Activated CD4-positive, alpha-beta T cell treated with anti-CD3 and anti-CD28 coated beads, Interleukin-2, amount 50 U/mL, for 4 hours (primary cell): ENCODE measurements at places on chromosomes 6 and 20.
A peak's percentile ranks its signal among the peaks of the same experiment; 100 is the strongest.

GRCh38 chr6:29919506-29920445 is 22.6 kb upstream of the HLA-A start:
- no peak for DNase-seq

DNA sequence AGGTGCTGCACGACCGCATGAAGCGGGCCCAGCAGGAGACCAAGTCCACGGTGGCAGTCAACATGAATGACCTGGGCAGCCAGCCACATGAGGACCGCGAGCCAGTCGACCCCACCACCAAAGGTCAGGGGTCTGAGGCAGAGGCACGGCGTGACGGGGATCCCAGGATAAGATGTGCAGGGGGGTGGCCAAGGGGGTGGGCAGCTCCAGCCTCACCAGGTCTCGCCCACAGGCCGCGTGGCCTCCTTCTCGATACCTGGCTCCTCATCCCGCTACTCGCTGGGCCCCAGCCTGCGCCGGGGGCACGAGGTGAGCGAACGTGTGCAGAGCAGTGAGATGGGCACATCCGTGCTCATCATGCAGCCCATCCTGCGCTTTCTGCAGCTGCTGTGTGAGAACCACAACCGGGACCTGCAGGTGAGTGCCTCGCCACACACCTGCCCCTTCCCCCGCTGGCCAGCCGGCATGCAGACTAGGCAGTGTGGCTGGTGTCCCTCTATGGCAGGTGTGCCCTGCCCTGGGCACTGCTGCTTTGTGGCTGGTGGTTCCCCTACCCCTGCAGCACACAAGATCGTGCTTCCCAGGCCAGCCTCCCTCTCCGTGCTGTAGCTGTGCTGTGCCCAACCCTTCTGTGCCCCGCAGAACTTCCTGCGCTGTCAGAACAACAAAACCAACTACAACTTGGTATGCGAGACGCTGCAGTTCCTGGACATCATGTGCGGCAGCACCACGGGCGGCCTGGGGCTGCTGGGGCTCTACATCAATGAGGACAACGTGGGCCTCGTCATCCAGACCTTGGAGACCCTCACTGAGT is 25.9 kb downstream of the UQCC2 start:
- DNase-seq, result no peak

DNA sequence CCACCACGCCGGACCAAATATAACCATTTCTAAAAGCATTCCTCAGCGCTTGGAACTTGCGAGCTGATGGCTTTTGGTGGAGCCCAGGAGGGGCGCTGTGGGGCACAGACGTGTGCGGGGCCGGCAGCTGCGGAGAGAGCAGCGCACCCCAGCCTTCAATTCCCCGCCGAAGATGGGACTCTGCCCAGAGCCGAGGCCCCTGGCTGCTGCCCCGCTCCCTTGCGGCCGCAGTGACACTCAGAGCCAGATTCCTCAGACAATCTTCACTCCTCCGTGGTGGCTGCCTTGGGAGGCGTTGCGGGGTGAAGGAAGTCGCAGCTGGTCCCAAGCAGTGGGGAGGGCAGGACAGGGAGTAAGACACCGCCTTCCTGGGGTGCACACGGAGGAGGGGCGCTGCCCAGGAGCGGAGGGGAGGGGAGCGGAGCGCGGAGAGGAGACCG is 87.7 kb downstream of the TMEM242 start:
- DNase-seq, result peak; percentile 44

- DNase-seq, result no peak
Observed at GRCh38 chr6:47047479-47048407, 5.6 kb upstream of the ADGRF1 start.

GRCh38 chr6:106300020-106300780 is 25.4 kb downstream of the ATG5 start:
- no peak for DNase-seq

- no peak for DNase-seq
Observed at GRCh38 chr6:144314562-144314961, 29.4 kb downstream of the UTRN start.

GRCh38 chr6:23031986-23032385 is 462.6 kb downstream of the HDGFL1 start:
- no peak for DNase-seq

GRCh38 chr6:55524441-55524840 is 54.6 kb downstream of the HMGCLL1 start:
- no peak for DNase-seq

GRCh38 chr6:586553-586952 is 70.3 kb downstream of the HUS1B start:
- no peak for DNase-seq

GRCh38 chr20:62656197-62656918 is 14.1 kb downstream of the SLCO4A1 start:
- DNase-seq, result no peak

- no peak for DNase-seq
Observed at GRCh38 chr6:2086326-2086965, 159.0 kb downstream of the GMDS start.

DNA sequence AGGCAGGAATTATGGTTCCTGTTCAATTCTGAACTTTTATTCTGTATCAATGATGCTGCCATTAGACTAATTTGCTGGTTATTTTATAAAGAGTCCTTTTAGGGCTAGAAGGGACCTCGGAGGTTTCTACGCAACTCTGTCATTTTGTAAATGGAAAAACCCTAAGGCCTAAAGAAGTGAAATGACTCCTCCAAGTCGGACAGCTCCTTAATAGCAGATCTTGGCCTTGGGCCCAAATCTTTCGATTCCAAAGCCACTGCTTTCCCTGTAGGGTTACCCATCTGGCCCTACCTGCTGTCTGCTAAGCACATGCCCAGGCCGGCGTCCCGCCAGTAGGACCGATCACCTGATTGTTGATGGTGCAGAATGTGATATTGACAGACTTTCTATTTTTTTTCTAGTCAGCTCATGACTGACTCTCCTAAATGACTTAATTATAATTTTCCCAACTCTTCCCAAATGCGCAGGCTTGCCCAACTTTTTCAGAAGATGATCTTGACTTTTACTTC is 40.2 kb downstream of the PLEKHG1 start:
- DNase-seq, result no peak

DNA sequence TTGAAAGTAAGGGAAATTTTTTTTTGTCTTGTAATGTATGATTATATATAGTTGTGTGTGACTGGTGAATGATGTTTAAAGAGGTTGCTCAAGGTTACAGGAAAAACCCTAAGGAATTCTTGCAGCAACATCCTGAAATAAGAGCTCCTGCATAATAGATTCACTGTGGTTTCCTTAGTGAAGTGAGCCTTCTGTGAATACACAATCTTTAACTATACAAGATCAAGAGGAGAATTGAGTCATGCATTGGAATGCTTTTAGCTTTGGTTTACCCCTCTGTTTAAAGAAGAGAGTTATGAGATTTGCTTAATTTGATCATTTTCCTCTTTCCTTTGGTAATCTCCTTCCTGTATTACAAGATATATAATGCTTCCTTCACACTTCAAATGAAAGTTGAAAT is 141.6 kb upstream of the EYA4 start:
- DNase-seq, result no peak

DNA sequence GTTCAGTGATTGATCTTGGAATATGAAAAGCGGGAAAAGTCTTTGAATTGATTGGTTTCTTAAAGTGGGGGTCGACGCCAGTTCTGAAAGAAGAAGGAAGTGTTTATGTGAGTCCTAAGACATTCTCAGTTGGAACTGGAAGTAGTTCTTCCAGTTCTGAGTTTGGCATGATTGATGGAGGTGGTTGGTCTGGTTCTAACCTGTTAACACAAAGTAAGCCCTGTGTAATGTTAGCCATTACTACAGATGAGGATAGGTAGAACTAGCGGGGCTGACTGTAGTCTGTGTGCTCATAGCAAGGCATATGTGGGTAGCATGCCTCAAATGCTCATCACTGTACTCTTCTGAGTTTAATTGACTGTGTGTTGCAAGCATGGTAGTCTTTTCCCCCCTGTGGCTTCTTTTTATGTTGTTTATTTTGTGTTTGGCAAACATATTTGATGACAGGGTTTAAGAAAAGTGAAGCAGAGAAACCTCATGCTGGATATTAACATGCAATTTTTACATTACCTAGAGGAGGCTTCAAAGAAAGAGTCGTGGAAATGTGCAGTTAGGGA is 24.9 kb downstream of the CITED2 start:
- DNase-seq, result no peak

DNA sequence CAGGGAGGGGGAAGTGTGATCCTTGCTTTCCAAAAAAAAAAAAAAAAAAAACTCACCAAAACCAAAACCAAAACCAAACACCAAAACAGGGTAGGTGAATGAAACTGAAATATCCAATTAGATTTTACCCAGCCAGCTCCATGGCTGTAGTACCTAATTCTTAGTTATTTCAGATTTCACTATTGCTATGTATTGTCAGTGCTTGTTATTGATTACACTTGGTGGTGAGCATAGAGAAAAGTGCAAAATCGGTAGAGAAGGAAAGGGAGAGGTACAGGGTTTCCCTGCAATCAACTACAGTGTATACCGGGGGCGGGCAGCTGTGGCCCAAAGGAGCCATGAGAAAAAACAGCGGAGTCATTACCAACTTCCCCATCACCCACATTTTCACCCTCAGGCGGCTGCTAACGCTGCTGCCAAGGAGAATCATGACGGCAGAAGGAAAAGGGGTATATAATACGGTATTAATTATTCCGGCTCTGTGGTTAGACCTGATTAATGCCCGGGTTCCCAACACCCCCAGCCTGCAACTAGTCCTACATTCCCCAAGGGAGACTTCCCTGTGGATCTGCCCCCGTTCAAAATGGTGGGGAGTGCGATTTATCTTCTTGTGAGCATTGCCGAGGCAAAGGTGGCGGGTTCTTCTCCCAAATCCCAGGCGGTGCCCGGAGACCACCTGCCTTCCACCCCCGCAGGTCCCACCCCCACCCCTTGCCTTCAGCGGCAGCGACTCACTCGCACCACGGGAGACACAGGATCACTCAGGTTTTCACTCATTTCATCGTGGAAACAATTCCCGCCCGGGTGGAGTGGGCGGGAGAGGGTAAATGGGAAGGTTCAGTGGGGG is at the start of gene C6orf62:
TSS of gene C6orf62 (minus strand) at position 30 of the 847 bp plus-strand sequence. CDS start 486 bp downstream, outside the sequence.
- peak; percentile 40 for DNase-seq

GRCh38 chr6:5941188-5941587 is 65.5 kb downstream of the NRN1 start:
- DNase-seq, result no peak

DNA sequence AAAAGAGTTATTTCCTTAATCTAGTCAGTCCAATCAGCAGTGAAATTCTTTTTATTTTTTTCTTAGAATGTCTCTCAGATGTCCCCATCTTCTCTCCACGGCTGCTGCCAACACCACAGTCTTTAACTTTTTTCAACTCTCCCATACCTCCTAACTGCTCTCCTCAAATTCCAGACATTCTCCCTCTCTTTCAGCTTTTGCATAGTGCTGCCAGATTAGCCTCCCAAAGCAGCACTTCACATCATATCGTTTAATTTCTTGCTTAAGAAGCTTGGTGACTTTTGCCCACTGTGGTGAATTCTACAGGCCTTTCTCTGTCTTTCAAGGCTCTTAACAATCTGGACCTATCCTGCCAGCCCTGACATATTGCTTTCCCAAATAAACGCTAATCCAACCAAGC is 233.4 kb downstream of the UST start:
- DNase-seq, result no peak

DNA sequence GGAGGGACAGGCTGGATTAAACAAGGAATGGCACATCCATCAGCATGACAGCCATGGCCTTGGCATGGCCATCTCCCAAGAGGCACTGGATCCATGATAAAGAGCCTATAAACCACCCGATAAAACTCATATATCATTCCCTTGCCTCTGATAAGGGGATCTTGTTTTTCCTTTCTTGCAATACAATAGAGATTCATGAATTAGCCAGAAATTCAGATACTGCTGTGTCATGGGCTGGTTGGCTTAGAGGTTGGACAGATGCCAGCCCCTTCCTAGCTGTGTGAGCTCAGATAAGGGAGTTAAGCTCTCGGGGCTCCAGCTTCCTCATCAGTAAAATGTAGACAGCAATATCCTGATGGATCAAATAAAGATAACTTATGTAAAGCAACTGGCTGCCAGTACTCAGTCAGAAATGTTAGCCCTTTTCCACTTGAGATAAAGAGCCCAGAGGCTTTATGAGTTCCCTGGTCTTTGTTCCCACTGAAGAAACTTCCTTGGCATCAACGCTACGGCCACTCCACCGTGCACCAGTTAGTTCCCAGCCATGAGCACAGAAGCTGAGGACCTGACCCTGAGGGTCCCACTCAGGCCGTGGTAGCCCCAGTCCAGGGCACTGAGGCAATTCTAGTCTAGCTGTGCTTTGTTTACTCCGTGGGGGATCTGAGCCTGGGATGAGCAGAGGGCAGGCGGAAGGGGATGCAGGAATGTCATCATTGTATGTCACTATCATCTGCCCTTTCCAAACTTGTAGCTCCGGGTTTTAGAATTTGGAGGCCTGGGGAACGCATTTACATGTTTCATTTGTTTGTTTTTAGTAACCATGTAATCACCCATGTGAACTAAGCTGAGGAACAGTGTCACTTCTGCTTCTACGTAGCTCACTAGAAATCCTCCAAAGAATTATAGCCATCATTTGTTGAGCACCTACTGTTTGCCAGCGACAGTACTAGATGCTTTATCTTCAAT is 67.2 kb upstream of the TBC1D7 start:
- DNase-seq, result no peak
